ENCODE measurements at places on chromosomes 13 and 19. TPM values are rescaled to one million over a fixed set of nuclear protein-coding genes. Genes with fewer than 3 reads are reported as not detected.

GRCh38 chr13:96835546-96835945 is 158.7 kb downstream of the OXGR1 start:
- no peaks in the 10 kb centered on the region for H3K27me3 ChIP-seq
- H3K4me3 ChIP-seq, result no peak overlapping the region
- no peak for DNase-seq
- H3K27ac ChIP-seq, result no peak overlapping the region

DNA sequence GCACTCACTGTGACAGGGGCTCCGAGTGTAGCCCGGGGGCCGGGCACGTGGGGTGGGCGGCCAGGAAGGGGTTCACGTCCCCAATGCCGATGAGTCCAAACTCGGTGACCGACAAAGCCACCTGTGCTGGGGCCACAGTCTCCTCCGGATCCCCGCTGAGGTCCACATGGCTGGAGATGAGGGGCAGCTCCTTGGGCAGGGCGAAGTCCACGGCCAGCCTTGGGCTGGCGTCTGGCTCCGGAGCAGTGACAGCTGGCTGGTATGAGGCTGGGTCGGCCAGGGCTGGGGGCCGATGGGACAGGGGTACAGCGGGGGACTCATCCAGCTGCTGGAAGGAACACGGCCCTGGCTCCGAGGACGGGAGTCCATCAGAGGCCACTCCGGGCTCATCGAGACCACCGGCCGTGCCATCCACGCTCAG is 15.9 kb upstream of the PLPP2 start:
- no peak overlapping the region for H3K4me3 ChIP-seq
- no peak overlapping the region for H3K27ac ChIP-seq
- H3K36me3 ChIP-seq, result peaks cover 1% of the 10 kb centered on the region
- no peaks in the 10 kb centered on the region for H3K4me1 ChIP-seq
- DNase-seq, result peak; percentile 76
- H3K27me3 ChIP-seq, result no peaks in the 10 kb centered on the region

DNA sequence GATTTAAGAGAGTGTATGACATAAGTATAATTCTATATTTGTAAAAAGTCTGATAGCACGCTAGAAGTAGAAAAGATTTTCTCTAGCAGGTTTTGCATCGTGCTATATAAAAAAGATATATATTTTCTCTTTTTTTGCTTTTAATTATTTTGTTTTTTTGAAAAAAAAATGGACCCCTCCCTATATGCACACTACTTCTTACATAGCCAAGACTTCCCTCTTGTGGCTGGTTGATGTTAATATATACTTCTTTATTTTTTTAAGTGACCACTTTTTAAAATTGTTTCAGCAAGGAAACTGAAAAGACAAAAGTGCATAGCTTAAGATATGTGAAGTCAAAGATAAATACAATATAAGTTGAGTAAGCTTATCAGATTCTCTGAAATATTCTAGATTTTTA is 1202.8 kb downstream of the DIAPH3 start:
- H3K4me1 ChIP-seq, result no peaks in the 10 kb centered on the region
- H3K36me3 ChIP-seq, result no peaks in the 10 kb centered on the region
- no peak overlapping the region for H3K27ac ChIP-seq
- no peaks in the 10 kb centered on the region for H3K27me3 ChIP-seq
- DNase-seq, result no peak

GRCh38 chr19:524062-524674 is 7.4 kb upstream of the CDC34 start:
- no peak overlapping the region for H3K4me3 ChIP-seq
- no peaks in the 10 kb centered on the region for H3K27me3 ChIP-seq
- DNase-seq, result no peak
- no peaks in the 10 kb centered on the region for H3K4me1 ChIP-seq
- H3K27ac ChIP-seq, result no peak overlapping the region
- no peaks in the 10 kb centered on the region for H3K36me3 ChIP-seq

DNA sequence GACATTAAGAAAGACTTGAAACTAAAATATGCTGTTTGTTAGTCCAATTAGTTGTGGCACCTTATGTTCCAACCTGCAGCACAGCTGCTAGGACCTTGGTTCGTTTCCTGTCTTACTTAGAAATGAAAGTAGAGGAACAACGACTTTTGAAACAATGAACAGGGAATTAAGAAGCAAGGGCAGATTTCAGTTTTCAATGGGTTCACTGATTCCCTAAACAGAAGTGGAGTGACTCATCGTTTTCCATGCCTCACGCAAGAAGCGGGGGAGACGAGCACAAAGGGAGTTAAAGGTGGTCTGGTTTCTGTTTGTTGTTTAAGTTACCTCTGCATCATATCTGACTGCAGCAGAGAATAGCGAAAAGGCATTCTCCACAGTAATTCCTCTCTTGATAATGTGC is 44.8 kb downstream of the PHF11 start:
- no peaks in the 10 kb centered on the region for H3K4me1 ChIP-seq
- H3K27ac ChIP-seq, result no peak overlapping the region
- no peak for DNase-seq

CD79A gene
- 0.96 TPM for total RNA-seq

WDR62 gene
- 0.45 TPM for total RNA-seq
